ENCODE measurements at places on chromosomes 12 and 14.
A peak's percentile ranks its signal among the peaks of the same experiment; 100 is the strongest.

- no peak overlapping the region for H3K4me3 ChIP-seq
- no peaks in the 10 kb centered on the region for H3K36me3 ChIP-seq
- no peak for DNase-seq
- no peaks in the 10 kb centered on the region for H3K27me3 ChIP-seq
These were observed 280.8 kb downstream of the RERGL start for GRCh38 chr12:17809206-17809605.

GRCh38 chr12:93571365-93571924 is 1.0 kb upstream of the SOCS2 start:
- peak; percentile 92 for DNase-seq
- H3K27ac ChIP-seq, result peak overlapping the region; percentile 84
- H3K4me1 ChIP-seq, result peaks cover 31% of the 10 kb centered on the region
- peaks cover 27% of the 10 kb centered on the region for H3K36me3 ChIP-seq

DNA sequence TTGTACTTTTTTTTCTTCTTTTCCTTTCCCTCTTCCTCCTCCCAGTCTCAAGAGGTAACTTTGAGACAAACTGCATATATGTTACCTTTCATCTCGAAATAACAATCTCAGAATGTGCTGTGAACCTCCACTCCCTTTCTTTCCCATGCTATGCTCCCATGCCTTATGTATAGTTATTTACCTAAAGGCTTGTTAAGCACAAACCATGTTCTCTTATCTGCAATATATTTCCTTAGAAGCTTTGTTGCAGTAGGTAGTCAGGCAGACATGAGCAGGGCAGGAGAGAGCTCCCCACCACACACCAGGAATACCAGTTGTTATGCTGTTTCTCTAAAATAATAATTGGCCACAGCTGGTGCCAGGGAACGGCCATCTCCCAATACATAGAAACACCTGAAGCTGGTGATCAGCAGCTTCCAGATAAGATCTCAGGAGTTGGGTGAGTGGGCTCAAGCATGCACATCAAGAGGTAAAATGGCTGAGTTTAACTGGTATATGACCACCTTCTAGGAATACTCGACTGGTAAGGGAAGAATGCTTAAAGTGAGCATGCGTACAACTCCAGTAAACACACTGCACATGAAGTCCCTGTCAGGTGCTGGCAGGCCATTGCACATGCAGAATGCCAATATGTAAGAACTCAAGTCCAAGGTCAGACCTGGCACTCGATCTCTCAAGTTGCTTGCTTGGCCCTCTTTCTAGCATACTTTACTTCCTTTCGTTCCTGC is 14.8 kb upstream of the DHRS2 start:
- no peaks in the 10 kb centered on the region for H3K36me3 ChIP-seq
- no peak overlapping the region for H3K4me3 ChIP-seq
- no peak overlapping the region for H3K27ac ChIP-seq
- peaks cover 2% of the 10 kb centered on the region for H3K4me1 ChIP-seq

GRCh38 chr12:104515899-104516298 is 59.2 kb downstream of the CHST11 start:
- H3K4me3 ChIP-seq, result no peak overlapping the region
- DNase-seq, result no peak
- H3K27me3 ChIP-seq, result no peaks in the 10 kb centered on the region
- H3K36me3 ChIP-seq, result peaks cover 11% of the 10 kb centered on the region
- peaks cover 43% of the 10 kb centered on the region for H3K4me1 ChIP-seq

DNA sequence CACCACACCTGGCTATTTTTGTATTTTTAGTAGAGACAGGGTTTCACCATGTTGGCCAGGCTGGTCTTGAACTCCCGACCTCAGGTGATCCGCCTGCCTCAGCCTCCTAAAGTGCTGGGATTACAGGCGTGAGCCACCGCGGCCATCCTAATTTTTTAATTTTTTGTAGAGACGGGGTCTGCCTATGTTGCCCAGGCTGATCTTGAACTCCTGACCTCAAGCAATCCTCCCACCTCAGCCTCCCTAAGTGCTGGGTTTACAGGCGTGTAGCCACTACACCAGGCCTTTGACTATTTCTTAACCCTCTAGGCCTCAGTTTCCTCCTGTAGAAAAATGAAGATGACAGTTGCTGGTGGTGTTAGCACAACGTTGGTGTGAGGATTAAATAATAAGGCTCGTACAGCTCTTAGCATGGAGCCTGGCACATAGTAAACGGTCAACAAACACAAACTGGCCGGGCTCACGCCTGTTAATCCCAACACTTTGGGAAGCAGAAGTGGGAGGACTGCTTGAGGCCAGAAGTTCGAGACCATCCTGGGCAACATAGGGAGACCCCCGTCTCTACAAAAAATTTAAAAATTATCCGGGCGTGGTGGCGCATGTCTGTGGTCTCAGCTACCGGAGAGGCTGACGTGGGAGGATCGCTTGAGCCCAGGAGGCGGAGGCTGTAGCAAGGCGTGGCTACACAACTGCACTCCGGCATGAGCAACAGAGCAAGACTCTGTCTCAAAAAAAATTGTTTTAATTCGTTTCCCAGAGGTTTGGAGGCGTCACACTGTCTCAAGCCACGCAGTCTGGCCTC is 979 bp downstream of the DDX54 start:
- H3K4me3 ChIP-seq, result peak overlapping the region; percentile 99
- DNase-seq, result no peak
- H3K4me1 ChIP-seq, result peaks cover 20% of the 10 kb centered on the region
- no peaks in the 10 kb centered on the region for H3K27me3 ChIP-seq
- H3K27ac ChIP-seq, result peak overlapping the region; percentile 98

All from activated CD4-positive, alpha-beta T cell treated with anti-CD3 and anti-CD28 coated beads, Interleukin-2, amount 10 ng/mL, durations not matched to agents 24 days and 14 days (primary cell).